Muscle of back (tissue), 13 donors: ENCODE measurements at places on chromosomes 7 and 10. TPM values are rescaled to one million over a fixed set of nuclear protein-coding genes. Genes with fewer than 3 reads are reported as not detected.

The SEMA3E gene
- polyA plus RNA-seq, result 2.5 TPM

The LIPK gene
- polyA plus RNA-seq, result 0.51 TPM

The TBX20 gene
- polyA plus RNA-seq, result not detected

DNA sequence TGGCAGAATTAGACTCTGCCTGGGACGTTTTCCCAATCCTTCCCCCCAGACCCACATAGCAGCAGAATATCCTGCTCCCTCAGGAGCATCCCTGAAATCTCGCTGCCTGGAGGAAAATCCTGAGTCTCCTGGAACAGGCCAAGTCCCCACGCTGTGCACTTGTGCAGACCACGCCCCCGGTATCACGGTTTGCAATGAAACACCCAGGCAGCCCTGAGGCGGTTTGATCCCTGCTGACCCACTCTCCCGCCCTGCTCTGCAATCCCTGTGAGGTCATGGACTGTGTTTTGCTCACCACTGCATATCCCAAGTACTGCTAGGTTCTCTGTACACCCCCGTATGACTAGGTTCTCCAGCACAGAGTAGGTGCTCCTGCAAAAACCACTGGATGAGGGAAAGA lies 411.8 kb upstream of the MGMT start:
- DNase-seq, result no peak

DNA sequence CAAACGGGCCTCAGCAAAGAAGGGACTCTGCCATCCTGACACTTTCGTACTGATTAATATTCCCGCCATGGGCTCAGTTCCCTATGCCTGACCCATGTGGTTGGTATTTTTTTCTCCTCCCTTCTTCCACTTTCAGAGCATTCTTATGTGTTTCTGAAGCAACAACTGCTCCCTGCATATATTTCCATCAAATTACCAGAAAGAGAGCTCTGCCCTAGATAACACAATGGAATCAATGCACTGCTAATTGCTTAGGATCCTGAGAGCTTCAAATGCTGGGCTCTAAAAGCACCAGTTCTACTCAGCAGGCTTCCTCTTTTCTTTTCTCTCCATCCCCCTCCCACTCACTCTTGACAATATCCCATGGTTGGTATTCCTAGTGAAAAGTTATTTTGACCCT lies 5.3 kb downstream of the TECTB start:
- no peak for DNase-seq

- no peak for DNase-seq
Measured at GRCh38 chr10:6591668-6592067, 11.6 kb upstream of the PRKCQ start.

DNA sequence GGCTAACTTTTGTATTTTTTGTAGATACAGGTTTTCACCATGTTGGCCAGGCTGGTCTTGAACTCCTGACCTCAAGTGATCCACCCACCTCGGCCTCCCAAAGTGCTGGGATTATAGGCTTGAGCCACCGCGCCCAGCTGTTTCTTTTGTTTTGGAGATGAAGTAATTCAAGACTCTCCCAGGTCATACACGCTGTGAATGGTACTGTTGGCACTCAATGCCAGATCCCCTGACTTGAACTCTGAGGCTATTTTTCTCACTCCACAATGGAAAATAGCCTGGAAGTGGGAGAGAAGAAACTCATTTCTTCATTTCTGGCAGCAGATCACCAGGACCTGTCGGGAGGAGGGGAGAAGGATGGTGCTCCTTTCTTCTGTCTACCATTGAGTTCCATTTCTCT lies 32.4 kb downstream of the BLVRA start:
- DNase-seq, result no peak

The TMEM140 gene
- 11.4 TPM for polyA plus RNA-seq

DNA sequence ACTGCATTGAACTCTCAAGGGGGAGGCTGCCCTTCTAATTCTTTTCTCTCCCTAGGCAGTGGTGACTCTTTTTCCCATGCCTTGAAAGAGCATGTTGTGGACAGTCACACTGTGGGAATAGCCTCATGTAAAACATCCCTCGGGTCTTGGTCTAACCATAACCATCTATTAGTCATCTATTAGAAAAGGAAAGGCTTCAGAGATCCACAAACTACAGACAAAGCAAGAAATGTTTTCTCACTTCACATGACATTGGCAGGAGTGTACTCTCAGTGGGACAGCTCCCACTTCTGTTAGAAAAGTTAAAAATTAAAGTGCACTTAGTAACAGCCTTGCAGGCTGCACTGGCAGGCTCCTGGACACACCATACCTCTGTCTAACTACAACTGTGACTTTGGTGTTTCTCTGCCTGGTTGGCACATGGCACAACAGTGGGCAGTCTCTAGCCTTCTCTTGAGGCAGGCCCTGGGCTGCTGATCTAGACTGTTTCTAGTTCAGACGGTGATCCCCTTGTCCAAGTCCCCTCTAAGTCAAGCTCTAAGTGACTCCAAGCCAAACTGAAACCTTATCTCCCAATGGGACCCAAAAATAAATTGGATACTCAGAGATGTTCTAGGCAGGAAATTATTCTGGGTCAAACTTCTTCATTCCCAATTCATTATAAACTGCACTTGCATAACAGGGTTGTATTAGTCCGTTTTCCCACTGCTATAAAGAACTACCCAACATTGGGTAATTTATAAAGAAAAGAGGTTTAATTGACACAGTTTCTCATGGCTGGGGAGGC lies 57.9 kb upstream of the ITGB1 start:
- DNase-seq, result peak; percentile 53

- DNase-seq, result no peak
Measured at GRCh38 chr7:12287901-12288300, 76.8 kb downstream of the TMEM106B start.

The TPST1 gene
- polyA plus RNA-seq, result 17.3 TPM

The CCDC6 gene
- 21.0 TPM for polyA plus RNA-seq

DNA sequence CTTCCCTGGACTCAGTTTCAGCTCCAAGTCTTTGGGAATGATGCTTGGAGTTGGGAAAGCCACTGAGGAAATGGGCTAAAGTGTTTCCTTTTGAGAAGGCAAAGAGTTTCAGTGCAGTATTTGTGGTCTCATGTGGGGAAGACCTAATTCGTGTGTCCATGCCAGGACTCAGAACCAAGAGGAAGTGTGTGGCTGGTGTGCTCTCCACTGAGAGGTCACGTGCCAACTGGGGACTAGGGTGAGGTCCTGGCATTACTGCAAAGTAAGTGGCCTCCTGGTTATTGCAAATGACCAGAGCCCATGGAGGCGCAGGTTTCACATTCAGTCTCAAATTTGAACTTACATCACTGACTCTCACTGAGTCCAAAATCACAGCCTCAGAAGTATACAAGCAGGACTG lies 48.6 kb upstream of the ITPRID1 start:
- no peak for DNase-seq

DNA sequence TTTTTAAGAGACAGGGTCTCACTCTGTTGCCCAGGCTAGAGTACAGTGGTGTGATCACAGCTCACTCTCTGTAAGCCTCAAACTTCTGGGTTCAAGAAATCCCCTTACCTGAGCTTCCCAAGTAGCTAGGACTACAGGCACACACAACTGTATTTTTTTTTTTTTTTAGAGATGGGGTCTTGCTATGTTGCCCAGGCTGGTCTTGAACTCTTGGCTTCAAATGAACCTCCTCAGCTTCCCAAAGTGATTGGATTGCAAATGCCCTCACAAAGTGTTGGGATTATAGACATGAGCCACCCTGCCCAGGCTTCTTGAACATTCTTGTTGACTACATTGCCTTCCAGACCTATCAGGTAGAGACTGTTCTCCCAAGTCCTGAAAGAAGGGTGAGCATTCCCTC lies 72.6 kb downstream of the WNT2 start:
- DNase-seq, result no peak

GRCh38 chr7:5429253-5429856 lies 5.7 kb upstream of the TNRC18 start:
- DNase-seq, result peak; percentile 66

DNA sequence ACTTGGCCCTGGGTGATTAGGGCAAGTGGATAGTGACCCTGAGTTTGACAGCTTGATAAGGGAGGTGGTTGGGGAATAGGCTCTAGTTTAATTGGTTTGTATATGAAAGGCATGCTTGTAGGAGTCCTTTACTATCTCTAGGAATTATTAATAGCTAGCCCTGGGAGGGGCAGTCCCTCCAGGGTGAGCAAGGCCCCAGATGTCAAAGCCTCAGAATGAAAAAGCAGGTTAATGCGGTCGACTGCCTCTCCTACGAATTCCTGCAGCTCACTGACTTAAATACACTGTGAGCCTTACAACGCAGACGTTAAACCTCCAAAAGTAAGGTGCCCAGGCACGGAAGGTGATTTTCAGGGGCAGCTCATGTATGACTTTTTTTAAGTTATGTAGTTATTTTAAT lies 5.2 kb upstream of the BTBD16 start:
- no peak for DNase-seq

GRCh38 chr10:123154711-123155505 lies 706 bp downstream of the BUB3 start:
- peak; percentile 84 for DNase-seq

GRCh38 chr10:80157561-80157960 lies 25.0 kb downstream of the PLAC9 start:
- no peak for DNase-seq

The COL13A1 gene
- polyA plus RNA-seq, result 6.1 TPM

DNA sequence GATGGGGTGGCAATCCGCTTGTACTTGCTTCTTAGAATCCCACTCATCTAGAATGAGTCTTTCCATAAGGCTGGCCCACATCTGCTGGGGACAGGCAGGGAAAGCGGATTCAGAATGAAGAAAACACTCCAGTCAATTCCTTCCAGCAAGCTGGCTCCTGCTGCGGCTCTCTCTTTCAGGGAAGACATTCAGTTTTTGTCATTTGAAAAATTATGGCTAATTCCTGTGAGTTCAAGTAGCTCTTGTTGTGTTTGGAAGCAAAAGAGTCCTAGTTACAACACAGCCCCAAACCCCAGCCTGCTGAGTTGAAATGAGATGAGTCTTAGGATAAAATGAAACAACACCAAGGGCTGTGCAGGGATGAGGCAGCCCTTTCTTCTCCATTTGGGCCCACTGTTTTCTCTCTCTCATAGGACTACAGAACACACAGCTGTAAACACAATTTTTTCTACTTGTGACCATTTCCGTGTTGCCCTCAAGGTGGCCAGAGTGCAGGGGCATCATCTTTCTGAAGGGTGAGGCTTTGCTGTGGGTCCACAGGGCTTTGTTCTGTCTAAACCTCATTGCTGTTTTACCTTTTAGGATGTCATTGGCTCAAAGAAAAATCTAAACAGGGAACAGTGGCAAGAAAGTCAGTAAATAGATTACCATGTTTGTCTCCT lies 90.8 kb upstream of the EEPD1 start:
- DNase-seq, result no peak

The CAMK1D gene
- 5.5 TPM for polyA plus RNA-seq
